ENCODE measurements at places on chromosomes 7 and 10.

- DNase-seq, result no peak
Observed at GRCh38 chr10:122838880-122839279, 6.8 kb downstream of the CUZD1 start.

DNA sequence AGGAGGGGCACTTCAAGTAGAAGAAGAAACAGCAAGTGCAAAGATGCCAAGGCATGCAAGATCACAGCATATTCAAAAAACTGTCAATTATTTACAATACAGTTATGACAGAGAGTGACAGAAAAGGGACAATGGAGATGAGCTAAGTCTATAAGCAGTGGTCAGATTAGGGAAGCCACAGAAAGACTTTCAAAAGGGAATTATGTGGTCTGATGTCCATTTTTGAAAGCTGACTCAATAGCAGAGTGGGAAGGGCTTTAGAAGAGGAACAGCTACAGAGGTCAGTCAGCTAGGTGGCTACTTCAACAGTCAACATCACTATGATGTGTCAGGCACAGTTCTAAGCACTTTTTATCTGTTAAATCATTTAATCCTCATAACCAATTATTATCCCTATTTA lies 45.2 kb upstream of the SPOCK2 start:
- no peak for DNase-seq

DNA sequence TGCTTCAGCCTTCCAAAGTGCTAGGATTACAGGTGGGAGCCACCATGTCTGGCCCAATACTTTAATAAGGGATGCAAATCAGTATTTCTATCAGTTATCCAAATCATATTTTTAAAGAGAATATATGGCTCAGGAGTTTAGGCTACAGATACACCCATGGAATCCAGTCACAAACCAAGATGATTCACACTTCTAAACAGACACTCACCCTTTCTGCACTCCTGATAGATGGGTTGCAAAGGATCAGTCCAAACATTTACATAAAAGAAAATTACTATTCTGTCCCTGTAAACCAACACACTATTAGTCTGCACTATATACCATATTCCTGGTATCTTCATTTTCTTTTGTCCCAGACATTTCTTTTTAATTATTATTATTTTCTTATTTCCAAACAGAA lies 2.2 kb downstream of the MORN4 start:
- DNase-seq, result no peak

GRCh38 chr7:116687801-116688201 lies 15.8 kb downstream of the MET start:
- DNase-seq, result no peak

- no peak for DNase-seq
Observed at GRCh38 chr7:46198701-46199100, 277.6 kb upstream of the IGFBP3 start.

- no peak for DNase-seq
Observed at GRCh38 chr7:94803821-94804220, 103.6 kb upstream of the PPP1R9A start.

DNA sequence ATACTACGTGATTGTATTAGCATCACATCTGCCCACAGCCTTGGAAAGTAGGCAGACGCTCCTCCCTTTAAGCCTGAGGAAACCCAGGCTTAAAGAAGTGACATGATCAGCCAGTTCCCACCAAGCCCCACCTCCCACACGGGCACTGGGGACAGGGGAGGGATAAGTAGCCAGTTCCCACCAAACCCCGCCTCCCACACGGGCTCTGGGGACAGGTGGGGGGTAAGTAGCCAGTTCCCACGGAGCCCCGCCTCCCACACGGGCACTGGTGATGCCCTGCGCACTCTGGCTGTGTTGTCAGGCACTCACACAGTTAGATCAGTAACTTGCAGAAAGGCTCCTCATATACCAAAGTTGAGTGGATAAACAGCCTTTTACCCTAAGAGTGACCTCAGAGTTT lies 606.8 kb downstream of the PTPRN2 start:
- no peak for DNase-seq

GRCh38 chr7:127909424-127910152 lies 121.6 kb downstream of the LRRC4 start:
- DNase-seq, result no peak

DNA sequence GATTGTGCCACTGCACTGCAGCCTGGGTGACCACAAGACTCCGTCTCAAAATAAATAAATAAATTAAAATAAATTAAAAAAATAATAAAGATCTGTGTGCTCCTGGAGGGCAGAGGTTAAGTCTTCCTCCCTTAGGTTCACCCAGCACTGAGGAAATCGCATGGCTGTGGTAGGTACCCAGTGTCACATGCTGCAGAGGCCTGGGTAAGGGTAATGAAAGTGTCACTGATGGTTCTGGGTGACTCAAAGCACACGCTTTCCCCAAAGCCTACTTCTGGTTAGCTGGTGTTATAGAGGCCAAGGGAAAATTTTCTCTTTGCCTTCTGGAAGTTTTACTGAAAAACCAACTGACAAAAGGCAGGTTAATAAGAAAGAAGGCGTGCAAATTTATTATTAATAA lies 88.8 kb upstream of the ITGB1 start:
- no peak for DNase-seq

DNA sequence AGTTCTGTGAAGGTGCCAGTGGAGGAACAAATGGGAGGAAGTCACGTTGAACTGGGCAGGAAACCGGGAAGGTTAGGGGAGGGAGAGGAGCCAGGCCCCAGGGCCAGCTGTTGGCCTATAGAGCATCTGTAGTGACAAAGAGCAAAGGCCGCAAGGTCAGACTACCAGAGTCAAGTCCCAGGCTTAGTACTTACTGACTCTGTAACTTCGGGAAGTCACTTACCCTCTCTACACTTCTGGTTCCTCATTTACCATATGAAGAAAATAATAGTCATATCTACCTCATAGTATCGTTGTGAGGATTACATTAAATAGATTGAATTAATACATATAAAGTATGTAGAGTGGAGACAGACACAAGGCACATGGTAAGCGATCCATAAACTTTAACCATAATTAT lies 101.8 kb upstream of the FZD1 start:
- DNase-seq, result no peak

GRCh38 chr10:130455791-130456190 lies 319.6 kb downstream of the GLRX3 start:
- no peak for DNase-seq

- DNase-seq, result no peak
Observed at GRCh38 chr10:49505076-49505475, 33.8 kb downstream of the ERCC6 start.

DNA sequence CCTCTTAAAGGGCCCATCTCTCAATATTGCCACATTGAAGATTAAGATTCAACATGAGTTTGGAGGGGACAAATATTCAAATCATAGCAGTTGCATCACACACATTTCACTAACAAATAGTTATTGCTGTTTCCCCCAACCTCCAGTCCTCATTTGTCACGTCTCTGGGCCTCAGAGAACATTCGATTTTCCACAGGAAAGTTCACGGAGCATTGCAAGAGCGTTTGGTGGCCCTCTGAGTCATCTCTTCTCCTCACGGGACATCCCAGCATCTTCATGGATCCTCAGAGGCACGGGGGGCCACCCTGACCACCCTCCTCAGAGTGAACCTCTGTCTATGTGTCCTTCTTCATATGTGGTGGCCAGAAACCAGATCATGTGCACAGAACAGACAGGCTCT lies 50.3 kb upstream of the CHST15 start:
- no peak for DNase-seq

DNA sequence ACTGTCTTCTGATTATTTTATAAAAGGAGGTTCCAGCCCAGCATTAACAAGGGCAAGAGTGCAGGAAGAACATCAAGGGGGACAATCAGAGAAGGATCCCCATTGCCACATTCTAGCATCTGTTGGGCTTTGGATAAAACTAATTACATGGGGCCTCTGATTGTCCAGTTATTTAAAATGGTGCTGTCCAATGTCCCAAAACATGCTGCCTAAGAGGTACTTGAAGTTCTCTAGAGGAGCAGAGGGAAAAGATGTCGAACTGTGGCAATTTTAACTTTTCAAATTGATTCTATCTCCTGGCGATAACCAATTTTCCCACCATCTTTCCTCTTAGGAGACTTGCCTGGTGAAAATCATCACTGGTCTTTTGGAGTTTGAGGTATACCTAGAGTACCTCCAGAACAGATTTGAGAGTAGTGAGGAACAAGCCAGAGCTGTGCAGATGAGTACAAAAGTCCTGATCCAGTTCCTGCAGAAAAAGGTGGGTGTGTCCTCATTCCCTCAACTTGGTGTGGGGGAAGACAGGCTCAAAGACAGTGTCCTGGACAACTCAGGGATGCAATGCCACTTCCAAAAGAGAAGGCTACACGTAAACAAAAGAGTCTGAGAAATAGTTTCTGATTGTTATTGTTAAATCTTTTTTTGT lies 2.3 kb downstream of the IL6 start:
- DNase-seq, result no peak

DNA sequence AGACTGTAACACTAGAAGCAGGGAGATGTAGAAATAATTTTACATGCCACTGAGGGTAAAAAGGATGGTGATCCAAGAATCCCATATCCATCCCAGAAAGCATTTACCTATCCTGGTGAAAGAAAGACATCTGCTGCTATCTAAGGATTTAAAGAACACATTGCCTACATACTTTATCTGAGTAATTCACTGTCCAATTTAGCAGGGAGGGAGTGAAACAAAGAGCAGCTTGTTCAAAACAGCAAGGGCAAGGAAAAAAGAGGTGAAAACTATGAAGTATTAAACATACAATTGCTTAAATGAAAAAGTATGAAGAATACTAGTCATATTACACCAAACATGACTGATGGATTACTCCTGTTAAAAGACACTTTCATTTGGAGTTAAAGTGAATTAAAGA lies 206.2 kb downstream of the PPP1R9A start:
- no peak for DNase-seq

- no peak for DNase-seq
Observed at GRCh38 chr10:116850058-116850611, 836 bp downstream of the ENO4 start.

- no peak for DNase-seq
Observed at GRCh38 chr10:114565066-114565465, 93.0 kb downstream of the ABLIM1 start.

DNA sequence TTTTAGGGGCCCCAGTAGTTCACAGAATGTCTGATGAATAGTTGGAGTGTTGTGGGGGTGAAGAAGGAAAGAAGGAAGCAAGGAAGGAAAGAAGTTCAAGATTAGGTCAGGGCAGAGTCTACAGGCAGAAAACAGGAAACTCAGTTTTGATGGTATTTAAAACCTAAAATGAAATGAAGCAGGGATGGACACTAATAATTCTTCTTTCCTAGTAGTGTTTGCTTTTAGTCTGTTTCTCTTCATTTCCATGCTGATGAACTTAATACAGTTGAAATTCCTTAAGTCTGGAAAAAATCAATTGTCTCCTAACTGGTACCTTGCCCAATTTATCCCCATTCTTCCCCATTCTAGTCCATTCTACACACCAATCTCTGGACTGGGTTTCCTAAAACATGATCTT lies 59.0 kb upstream of the GSAP start:
- no peak for DNase-seq

GRCh38 chr10:72013202-72013945 lies 49.2 kb downstream of the CHST3 start:
- DNase-seq, result no peak

DNA sequence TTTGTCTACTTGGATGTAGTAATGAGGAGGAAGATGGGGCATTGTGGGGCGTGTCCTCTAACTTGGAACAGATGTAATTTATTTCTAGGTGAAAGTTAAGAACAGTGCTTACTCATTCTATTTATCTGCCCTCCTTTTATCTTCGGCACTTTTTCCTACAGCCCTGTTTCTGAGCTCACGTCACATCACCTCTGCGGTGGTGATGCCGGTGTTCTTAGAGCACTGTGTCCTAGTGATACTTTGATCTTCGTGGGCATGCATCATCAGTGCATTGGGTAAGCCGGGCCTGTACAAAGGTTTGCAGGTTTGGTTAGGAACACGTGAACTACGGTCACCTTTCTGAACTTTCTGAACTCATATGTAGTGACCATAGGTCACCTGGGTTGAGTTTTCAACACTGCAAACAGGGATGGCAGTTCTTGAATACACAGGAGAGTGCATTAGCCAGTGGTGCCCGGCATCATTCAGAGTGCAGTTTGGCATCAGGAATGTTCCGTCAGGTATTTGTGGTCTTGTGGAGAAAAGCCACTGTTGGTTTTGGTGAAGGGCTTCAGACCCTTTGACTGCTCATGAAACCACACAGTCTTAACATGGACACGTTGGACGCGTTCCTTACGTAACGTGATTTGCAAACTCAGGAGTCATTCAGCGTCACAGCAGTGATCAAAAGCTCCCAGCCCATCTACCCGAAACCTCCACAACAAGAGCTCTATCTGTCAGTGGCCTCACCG lies 5.6 kb downstream of the POR start:
- no peak for DNase-seq

DNA sequence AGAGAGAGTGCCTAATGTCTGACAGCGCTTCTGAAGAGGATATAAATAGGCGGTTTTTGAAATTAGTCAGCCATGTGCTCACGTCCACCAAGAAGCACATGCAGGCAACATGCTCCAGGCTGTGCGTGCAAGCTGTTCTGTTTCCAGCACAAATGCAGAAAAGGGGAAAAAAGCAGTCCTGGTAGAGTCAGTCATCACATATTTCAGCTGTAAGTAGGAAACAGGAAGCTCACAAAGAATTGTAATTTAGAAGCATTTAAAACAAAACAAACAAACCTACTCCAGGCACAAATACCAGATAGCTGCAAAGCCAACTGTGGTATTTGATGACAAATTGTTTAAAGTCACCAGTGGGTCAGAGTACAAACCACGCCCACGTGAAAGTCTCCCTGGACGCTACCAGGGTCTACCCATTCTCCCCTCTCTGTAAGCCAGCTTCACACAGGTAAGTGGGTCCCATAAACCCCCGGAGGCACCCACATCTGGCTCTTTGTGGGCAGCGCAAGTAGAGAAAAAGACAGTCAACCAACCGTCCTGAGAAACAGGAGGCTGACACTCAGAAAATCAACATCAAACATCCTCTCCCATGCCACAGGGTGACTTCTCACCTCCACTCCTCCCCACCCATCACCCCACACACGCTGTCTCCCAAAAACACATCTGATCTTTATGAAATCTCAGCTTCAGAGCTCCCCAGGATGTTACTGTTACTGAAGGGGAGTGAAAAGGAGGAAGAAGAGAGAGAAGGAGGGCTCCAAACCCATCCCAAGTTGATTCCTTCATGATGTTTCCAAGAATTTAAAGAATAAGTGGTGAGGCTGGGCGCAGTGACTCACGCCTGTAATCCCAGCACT lies 186.4 kb downstream of the FAM107B start:
- no peak for DNase-seq

GRCh38 chr10:96752375-96752774 lies 32.1 kb upstream of the PIK3AP1 start:
- no peak for DNase-seq

DNA sequence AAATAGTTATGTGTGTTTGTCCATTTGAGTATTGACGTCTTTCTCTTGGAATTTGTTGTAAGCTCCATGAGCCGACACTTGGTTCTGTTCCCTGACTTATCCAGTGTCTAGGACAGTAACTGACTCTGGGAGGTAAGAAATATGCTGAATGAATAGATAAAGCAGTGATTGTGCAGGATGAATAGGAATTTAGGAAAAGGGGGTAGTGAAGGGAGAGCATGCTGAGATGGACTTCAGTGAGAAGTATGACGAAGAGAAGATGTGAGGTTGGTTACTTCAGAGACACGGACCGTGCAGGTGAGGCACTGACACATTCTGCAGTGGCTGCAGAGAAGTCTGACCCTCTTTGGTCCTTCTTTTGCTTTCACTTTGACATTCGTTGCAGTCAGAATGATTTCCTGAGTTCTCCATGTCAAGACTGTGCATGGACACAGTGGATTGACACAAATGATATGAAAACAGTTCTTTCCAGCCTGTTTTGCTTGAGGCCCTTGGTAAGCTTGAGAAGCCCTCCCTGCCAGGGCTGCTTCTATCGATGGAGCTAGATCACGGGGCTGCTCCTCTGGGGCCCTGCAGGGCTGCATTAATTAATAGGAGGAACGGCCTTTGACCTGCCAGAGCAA lies 261.5 kb upstream of the SORCS1 start:
- DNase-seq, result no peak

All from stimulated activated CD8-positive, alpha-beta memory T cell treated with anti-CD3 and anti-CD28 coated beads, Interleukin-4, amount 100 ng/mL, for 1 hour (primary cell).